ENCODE measurements at places on chromosomes 7 and 10. TPM values are rescaled to one million over a fixed set of nuclear protein-coding genes. Genes with fewer than 3 reads are reported as not detected.

GRCh38 chr10:109866168-109866994, 56.9 kb downstream of the XPNPEP1 start:
- DNase-seq = no peak

DNA sequence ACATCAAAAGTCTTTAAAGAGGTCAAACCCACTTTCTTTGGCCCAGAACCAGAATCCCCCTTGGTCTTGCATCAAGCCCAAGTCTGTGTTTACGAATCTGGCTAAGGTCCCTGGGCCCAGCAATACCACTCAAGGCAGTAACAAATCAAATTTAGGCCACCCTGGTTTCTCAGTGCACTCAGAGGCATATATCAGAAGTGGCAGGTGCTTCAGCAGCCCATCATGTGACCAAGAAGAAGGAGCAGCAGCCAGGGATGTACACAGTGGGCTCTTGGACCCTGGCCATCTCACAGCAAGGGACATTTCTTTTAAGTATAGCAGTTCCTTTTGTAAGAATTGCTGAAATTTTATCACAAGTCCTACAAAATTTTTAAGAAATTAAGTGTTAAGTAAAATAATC, 7.3 kb upstream of the SLC25A13 start:
- DNase-seq = no peak

GRCh38 chr7:129569326-129569725, 42.2 kb upstream of the NRF1 start:
- peak; percentile 26 for DNase-seq

Gene ANKRD30A
- total RNA-seq = not detected

Gene ELFN1
- 2.3 TPM for total RNA-seq

DNA sequence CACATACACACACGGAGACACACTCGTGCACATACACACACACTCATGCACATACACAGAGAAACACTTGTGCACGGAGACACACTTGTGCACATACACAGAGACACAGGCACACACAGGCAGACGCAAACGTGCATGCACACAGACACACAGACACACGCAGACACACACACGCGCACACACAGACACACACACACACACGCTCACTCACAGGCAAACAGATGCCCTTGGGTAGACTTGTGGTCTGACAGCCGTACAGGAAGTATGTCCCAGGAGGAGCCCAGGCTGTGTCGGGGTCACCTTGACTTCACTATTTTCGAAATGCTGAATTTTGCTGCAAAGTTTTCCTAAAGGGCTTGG, 538.0 kb downstream of the DNAJB6 start:
- no peak for DNase-seq

DNA sequence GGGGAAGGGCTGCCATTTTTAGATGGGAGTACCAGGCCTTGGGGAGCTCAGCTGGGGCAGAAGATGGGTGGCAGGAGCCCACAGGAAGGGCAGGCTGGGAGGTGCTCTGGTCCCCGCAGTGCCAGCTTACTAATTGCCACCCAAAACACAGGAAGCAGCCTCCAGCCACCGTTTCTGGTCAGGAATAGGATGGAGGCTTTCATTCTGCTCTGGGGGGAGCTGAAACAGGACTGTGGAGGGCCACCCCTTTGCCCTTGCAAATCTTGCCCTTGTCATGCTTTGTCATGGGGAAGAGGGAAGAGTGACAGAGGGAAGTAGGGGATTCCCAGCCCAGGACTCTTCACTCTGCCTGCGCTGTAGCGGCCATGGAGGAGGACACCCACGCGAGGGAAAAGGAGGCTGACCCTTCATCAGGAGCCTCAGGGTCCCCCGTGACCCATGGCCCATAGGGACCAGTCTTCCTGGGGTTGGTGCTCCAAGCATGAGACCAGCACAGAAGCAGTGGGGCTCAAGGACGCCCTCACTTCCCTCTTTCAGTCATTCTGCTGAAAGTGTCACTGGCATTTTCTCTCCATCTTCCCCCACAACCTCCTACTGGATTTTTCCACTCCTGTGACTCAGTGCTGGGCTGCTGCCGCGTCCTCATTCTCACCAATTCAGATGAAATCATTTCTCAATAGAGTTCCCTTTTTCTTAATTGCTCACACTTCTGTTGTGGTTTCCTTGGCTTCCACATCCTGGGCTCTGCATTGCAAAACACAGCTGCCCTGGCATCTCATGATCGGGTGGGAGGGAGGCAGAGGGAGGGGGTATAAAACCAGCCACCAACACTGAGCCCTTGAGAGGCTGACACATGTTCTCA, 61.9 kb downstream of the MKI67 start:
- DNase-seq = no peak

Gene CLEC5A
- total RNA-seq = not detected

Gene EIF5AL1
- total RNA-seq = 1.1 TPM

GRCh38 chr7:42774436-42774835, 137.4 kb downstream of the C7orf25 start:
- DNase-seq = no peak

GRCh38 chr7:2641406-2642393, 9.9 kb downstream of the TTYH3 start:
- DNase-seq = peak; percentile 42

DNA sequence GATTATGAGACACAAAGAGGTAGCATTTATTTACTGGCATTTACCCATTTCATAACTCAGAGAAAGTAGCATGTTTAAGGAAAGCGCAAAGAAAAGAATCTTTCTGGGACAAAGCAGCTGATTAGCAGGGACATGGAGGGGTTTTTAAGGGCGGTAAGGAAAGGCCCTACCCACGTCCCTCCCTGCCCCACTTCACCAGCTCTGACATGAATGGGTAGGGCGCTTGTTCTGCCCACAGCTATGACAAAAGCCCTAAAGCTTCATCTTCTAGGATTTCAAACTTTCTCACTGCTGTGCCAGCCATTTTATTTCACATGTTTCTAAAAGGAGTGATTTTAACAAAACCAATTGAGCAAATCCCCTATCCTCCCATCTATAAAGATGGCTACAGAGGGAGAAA, 406.9 kb upstream of the KLF6 start:
- DNase-seq = no peak

Gene CYP2C19
- 1.0 TPM for total RNA-seq

Gene RHOBTB1
- total RNA-seq = 19.9 TPM

- peak; percentile 22 for DNase-seq
These were observed 42.8 kb upstream of the PRSS58 start for GRCh38 chr7:142300689-142301088.

GRCh38 chr7:154310114-154310513, 257.9 kb downstream of the DPP6 start:
- DNase-seq = no peak

Gene ABCB4
- total RNA-seq = 0.18 TPM

- no peak for DNase-seq
These were observed 82.5 kb downstream of the ZNF365 start for GRCh38 chr10:62456611-62457101.

Gene CPVL
- 109 TPM for total RNA-seq

- DNase-seq = no peak
These were observed 100.1 kb downstream of the HOXA1 start for GRCh38 chr7:26995666-26996065.

Gene MYH16
- total RNA-seq = not detected

GRCh38 chr10:78462726-78463228, 429.1 kb downstream of the RPS24 start:
- DNase-seq = no peak

- DNase-seq = no peak
These were observed 118.1 kb upstream of the RHEB start for GRCh38 chr7:151637781-151638261.

Gene MEST
- total RNA-seq = 270 TPM

DNA sequence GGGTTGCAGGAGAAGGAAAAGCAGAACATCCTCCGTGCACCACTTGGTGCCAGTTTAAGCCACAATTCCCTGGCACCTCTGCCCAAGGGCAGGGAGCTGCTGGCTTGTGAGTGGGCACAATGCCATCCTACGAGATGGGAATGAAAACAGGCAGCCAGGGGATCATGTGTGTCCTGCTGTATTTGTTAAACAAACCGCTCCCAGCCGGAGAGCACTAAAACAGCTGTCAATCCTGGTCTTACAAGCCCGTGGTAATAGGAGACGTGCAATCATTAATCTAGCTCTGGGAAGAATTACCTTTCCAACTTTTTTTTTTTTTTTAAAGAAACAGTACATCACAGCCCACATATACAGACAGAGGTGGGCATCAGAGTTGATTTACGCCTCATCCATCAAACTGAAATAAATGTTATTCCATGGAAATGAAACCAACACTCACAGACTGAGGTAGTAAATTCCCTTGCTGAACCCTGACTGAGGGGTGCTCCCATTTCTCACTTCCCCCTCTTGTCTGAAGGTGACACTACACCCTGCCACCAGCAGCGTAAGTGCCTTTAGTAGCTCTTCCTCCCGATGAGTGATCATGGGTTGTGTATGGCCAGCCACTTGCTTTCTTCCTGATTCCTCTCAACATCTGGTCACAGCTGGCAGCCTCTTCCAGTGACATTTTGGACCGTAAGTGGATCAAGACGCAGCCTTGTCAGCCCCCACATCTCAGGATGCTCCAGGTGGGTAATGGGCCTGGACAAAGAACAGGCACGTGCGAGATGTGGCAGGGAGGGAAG, 143.8 kb downstream of the TEX36 start:
- DNase-seq = no peak

DNA sequence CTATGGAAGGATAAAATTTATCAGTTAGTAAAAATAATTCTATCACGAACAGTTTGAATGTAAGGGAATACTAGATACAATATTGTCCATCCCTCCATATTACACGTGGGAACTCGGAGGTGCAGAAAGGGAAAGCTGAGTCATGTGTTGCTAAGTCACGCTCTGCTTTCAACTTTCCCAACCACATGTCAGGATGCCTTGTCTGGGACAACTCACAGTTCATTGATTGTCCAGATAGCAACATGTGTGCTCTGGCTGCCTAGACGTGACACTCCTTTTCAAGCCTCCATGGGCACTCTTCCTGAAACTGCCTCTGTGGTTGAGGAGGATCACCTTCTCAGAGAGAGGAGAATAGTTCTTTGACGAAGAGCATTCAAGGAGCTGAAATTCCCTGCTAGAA, 808.1 kb downstream of the GRID1 start:
- no peak for DNase-seq

Gene HOGA1
- 0.67 TPM for total RNA-seq

GRCh38 chr7:149879766-149880637, 6.2 kb downstream of the ATP6V0E2 start:
- no peak for DNase-seq

DNA sequence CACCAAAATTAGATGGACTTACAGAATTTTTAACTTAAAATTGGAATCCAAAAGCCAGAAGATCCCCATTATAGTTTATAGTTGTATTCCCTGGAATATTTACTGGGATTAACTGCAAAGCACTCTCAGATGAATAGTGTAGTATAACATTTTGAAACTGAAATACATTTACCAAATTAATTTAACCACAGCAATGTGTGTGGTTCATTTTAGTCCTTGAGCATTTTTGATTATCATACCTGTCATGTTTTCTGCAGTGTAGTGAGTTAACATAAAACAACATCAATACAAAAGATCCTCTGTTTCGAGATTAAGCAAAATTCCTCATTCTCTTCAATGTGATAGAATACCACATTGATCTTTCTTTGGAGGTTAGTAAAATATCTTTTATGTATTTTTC, 3.7 kb downstream of the VIM start:
- DNase-seq = no peak

Gene SBDS
- 130 TPM for total RNA-seq

Gene SLC26A3
- 0.79 TPM for total RNA-seq

- no peak for DNase-seq
These were observed 303.3 kb upstream of the CDC14C start for GRCh38 chr7:48621076-48621475.

Gene RABGEF1
- total RNA-seq = 21.2 TPM

Gene FFAR4
- 2.7 TPM for total RNA-seq

DNA sequence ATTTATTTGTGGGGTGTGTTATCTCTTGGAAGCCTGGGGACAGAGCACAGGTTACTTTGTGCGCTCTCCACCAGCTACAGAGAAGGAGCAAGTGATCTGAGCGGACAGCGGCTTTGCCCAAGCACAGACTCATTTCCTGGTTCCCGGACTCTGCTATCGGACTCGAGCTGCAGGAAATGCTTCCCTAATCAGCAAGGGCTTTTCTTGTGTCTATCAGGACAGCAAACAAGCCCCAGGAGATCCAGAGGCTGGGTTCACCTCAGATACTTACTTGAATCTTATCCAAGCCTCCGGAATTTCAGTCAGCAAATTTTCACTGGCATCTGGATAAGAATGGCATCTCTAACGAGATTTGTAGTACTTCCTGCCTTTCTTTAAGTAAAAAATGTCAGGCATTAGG, 27.8 kb downstream of the MRC1 start:
- DNase-seq = peak; percentile 70
